ENCODE measurements at places on chromosomes 5 and 9.

DNA sequence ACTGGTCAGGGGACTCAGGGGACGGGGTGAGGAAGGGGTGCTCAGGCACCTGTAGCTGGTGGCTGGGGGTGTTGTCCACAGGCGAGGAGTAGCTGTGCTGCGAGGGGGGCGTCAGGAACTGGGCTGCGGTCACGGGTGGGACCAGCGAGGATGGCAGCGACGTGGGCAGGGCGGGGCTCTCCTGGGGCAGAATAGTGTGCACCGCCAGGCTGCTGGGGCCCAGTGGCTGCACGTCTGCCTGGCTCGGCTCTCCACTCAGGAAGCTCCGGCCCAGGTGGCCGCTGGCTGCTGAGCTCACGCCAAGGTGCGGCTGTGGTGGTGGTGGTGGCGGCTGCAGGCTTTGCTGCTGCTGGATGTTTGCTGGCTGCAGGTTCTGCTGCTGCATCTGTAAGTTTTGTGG is 13.3 kb upstream of the SEC16A start:
- DNase-seq: no peak

GRCh38 chr9:137299938-137300337 is 2.1 kb downstream of the NRARP start:
- no peak for DNase-seq

GRCh38 chr9:136342181-136343120 is 15.1 kb downstream of the GPSM1 start:
- DNase-seq: peak; percentile 50

DNA sequence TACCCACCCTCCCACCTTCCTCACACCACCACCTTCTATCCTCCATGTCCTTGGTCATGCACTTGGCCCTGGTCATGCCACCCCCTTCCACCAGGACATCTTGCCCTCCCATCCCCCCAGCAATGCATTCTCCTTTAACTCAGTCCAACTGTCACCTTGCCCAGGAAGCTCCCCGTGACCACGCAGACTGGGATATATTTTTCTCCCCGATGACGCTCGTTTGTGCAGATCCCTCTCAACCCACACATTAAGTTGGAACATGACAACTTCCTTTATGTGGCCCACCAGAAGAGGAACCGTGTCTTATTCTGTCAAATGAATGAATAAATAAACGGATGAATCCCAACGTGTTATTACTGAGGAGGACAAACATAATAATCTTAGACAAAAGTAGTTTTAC is 82.8 kb upstream of the TAS2R1 start:
- DNase-seq: no peak

- DNase-seq: no peak
These were observed 10.9 kb upstream of the LRRC14B start for GRCh38 chr5:180286-180918.

- DNase-seq: no peak
These were observed 27.5 kb downstream of the SLC6A3 start for GRCh38 chr5:1417586-1418225.

- no peak for DNase-seq
These were observed 318.4 kb downstream of the NSG2 start for GRCh38 chr5:174363934-174364333.

DNA sequence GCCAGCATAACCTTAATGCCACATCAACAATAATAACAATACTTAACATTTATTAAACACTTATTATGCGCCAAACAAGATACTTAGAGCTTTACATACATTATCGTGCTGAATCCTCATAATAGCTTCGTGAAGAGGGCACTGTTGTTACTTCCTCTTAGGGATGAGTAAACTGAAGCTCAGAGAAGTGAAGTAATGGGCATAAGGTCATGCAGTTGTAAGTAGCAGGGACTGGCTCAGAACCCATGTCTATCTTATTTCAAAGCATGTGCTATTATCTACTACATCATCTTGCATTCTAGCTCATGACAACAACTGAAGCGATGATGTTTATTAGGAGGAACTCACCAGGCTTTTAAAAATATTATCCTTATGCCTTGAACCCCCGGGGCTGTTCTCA is 34.9 kb upstream of the PPP3R2 start:
- no peak for DNase-seq

DNA sequence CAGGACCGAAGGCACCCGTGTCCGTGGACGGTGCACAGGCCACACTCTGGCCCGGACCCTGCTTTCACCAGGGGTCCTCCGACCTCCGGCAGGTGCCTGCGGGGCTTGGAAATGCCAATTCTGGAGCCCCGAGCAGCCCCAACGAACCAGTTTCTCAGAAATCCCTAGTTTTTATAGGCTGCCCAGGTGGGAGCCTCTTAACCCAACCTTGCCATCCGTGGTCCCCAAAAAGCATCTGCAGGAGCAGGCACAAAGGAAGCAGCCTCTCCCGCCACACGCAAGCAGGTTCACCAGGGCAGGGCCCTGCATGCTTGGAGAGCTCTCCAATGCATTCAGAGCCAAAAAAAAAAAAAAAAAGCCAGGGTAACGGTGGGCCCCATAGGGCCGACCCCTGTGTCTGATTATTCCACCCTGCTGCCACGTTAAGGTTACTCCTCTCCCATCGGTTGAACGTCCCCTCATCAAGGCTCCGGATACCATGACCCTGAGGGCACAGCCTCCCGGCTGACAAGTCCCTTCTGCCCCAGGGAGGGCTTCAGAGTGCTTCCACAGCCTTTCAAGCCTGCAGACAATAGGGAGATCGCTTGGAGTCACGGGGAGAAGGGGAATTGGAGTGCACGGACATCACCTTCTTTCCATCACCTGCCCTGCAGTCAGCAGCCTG is 796 bp upstream of the TPRN start:
- no peak for DNase-seq

- DNase-seq: no peak
These were observed 122.9 kb upstream of the ZNF366 start for GRCh38 chr5:72630081-72630480.

- DNase-seq: no peak
These were observed 11.4 kb downstream of the YTHDC2 start for GRCh38 chr5:113524927-113525326.

- no peak for DNase-seq
These were observed 261.0 kb downstream of the NSG2 start for GRCh38 chr5:174306345-174307030.

DNA sequence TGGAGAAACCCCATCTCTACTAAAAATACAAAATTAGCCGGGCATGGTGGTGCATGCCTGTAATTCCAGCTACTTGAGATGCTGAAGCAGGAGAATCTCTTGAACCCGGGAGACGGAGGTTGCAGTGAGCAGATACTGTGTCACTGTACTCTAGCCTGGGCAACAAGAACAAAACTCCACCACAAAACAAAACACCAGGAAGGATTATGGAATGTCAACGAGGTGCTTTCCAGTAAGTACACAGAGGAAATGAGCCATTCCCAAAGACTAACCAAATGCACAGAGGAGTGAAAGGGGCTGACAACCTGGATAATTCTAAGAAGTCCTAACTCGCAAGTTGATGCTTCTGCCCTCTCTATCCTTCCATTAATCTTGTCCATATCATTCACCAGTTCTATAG is 126.1 kb upstream of the RETREG1 start:
- DNase-seq: no peak

DNA sequence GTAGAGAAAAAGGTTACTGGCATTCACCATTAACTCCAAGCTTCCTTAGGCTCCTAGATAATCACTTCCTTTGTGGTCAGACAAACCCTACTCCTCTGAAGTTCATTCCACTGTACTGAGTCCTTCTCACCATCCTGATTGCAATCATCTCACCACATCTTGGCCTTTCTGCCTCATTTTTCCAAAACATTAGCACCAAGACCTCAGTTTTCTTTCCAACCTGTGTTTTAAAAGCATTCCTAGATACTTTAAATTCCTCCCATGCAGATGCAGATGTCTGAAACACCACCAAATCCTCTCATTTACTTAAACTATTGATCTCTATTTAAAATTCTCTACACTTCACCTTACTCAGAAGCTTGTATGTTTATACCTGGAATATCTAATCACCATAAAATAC is 961.3 kb upstream of the CTNND2 start:
- DNase-seq: no peak

DNA sequence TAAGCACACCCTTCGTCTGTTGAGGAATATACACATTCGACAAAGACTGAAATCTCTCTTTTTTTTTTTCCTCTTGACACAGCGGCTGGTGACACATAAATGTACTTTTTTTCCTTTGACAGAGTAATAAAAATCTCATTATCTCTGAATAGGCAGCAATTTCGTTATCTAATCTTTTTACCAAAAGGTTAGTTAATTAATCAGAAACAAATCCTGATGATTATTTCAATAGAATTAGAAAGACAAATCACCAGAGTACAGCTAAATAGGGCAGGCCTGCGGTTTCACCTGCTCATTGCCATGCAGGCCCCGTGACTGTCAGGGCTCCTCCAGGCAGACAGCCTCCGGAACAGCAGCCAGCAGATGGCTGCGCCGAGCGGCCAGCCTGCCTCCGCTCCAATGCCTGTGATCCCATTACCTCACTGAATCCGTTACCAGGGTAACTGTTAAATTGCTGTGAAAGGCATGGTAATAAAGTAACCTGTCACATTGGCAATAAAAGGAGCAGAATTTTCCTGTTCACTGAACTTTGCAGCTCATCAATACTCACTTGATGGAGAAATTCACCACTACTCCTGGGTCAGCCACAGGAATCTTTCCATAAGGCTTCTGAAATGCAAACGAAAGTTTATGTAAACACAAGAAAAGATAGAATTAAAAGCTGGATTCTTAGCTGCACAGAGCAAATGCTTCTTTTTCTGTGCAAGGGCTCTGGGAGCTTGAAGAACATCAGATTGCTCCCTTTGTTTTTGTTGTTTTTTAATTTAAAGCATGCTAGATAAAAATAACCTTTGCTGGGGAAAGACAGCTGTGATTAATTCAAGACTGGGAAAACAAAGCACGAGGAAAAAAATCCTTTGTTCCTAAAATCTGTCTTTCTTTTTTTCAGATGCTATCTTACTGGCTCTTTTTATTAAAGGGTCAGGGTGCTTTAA is 666.4 kb upstream of the ZNF608 start:
- no peak for DNase-seq

All from Jurkat, Clone E6-1 (cell line).